ENCODE measurements at places on chromosomes 12 and 14. TPM values are rescaled to one million over a fixed set of nuclear protein-coding genes. Genes with fewer than 3 reads are reported as not detected.

Gene VASH1
- total RNA-seq, result 0.27 TPM

- no peak for DNase-seq
- peak overlapping the region; percentile 99 for H3K27ac ChIP-seq
- H3K4me1 ChIP-seq, result peaks cover 9% of the 10 kb centered on the region
- peak overlapping the region; percentile 62 for H3K4me3 ChIP-seq
These were observed 490 bp downstream of the PRORP start for GRCh38 chr14:35122696-35123387.

DNA sequence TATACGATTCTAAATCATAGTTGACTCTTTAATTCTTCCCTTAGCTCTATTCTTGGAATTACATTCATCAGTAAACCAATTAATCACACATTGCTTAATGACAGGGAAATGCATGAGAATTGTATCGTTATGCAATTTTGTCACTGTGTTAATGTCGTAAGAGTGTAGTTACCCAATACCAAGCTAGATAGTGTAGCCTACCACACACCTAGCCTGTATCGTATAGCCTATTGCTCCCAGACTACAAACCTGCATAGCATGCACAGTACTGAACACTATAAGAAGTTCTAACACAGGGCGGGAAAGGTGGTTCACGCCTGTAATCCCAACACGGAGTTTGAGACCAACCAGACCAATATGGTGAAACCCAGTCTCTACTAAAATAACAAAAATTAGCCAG, 24.7 kb downstream of the HNRNPC start:
- H3K4me3 ChIP-seq, result no peak overlapping the region
- no peaks in the 10 kb centered on the region for H3K27me3 ChIP-seq
- no peak overlapping the region for H3K27ac ChIP-seq
- peaks cover 95% of the 10 kb centered on the region for H3K36me3 ChIP-seq

GRCh38 chr14:69876221-69876847, 2.9 kb upstream of the SMOC1 start:
- no peaks in the 10 kb centered on the region for H3K27me3 ChIP-seq
- H3K4me1 ChIP-seq, result no peaks in the 10 kb centered on the region
- H3K27ac ChIP-seq, result no peak overlapping the region
- DNase-seq, result no peak
- no peak overlapping the region for H3K4me3 ChIP-seq
- no peaks in the 10 kb centered on the region for H3K36me3 ChIP-seq

DNA sequence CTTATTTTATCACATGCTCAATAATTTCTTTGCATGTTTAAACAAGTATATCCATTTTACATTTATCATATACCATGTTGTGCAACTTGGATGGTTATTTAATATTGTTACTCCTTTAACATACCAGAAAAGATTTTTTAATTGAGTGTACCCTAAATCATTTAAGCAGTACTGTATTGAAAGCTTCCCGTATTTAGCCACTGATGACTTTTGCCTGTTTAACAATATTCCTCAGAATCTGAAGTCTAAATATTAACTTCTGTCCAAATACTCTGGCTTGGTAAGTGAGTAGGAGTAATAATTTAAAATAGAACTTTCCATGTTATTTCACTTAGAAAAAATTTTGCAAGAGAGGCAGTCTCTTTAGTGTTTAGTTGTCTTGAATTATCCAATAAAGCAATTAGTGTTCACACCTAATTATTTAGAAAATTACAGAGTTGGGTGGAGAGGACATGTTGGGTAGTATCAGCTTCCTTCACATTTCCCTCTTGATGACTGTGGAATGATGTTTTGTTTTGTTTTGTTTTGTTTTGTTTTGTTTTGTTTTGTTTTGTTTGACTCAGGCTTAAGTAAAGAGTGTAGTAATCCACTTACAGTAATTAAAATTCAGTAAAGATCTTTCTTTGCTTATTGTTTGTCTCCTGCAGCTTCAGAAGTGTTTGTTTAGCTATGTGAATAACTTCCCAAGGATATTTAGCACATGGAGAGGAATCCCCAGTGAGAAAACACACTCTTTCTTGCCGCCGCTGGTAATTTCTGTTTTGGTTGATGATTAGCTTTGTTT, 59.5 kb downstream of the DAAM1 start:
- no peaks in the 10 kb centered on the region for H3K4me1 ChIP-seq
- no peak for DNase-seq
- H3K36me3 ChIP-seq, result no peaks in the 10 kb centered on the region
- no peak overlapping the region for H3K4me3 ChIP-seq

Gene HOXC9
- 9.3 TPM for total RNA-seq

Gene PLXNC1
- 0.42 TPM for total RNA-seq

DNA sequence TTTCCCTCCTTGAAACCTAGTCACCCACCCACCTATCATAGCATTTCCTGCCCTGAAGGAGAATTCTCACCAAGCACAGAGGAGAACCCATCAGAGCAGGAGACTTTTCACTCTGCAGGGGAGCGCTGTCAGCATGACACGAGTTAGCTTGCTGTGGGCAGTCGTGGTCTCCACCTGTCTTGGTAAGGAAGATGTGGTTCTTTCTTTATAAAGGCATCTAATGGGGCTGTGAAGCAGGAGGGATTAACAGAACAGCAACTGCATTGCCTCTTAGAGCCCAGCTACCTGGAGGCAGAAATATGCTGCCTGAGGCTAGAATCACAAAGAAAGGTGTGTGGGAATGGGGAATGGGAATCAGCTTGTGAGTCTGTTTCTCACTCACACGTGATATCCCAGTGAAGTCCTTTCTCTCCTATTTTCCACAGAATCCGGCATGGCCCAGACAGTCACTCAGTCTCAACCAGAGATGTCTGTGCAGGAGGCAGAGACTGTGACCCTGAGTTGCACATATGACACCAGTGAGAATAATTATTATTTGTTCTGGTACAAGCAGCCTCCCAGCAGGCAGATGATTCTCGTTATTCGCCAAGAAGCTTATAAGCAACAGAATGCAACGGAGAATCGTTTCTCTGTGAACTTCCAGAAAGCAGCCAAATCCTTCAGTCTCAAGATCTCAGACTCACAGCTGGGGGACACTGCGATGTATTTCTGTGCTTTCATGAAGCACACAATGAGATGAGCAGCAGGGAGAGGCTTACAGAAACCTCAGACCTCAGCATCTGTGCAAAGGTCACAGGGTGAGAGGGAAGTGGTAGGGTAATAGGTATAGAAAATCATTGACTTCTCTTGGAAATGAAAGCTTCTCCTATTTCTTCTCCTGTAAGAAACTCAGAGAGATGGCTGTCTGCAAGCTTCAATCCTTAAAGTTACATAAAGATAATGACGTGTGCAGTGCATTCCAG, 316.9 kb downstream of the DAD1 start:
- no peak overlapping the region for H3K4me3 ChIP-seq
- no peak overlapping the region for H3K27ac ChIP-seq
- no peaks in the 10 kb centered on the region for H3K36me3 ChIP-seq
- H3K4me1 ChIP-seq, result no peaks in the 10 kb centered on the region
- DNase-seq, result no peak

Gene TIMM9
- total RNA-seq, result 53.2 TPM

Gene PTGER2
- not detected for total RNA-seq

- no peak for DNase-seq
- H3K4me1 ChIP-seq, result no peaks in the 10 kb centered on the region
- no peaks in the 10 kb centered on the region for H3K27me3 ChIP-seq
- H3K27ac ChIP-seq, result no peak overlapping the region
- H3K36me3 ChIP-seq, result no peaks in the 10 kb centered on the region
These were observed 19.0 kb upstream of the NUAK1 start for GRCh38 chr12:106157802-106158201.

DNA sequence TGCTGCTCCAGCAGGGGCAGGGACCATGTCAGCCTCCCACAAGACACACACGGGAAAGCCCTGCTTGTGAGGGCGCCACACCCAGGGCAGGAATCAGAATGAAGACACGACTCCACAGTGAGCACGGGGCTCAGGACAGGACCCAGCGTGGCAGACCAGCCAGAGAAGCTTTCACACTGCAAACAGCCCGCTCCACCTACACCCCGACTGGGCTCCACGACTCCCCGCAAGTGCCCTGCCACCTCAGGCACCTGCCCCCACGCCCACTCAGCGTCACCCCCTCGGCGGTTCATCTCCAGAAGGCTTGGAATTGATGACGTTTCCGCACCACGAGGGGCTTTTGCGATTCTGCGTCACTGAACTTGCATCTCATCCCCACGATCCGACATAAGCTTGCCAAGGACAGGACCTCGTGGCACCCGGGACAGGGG, 91.1 kb downstream of the FBXL14 start:
- no peaks in the 10 kb centered on the region for H3K36me3 ChIP-seq
- H3K4me3 ChIP-seq, result no peak overlapping the region
- no peaks in the 10 kb centered on the region for H3K27me3 ChIP-seq
- peaks cover 44% of the 10 kb centered on the region for H3K4me1 ChIP-seq
- DNase-seq, result no peak

Gene BRI3BP
- total RNA-seq, result 24.6 TPM

DNA sequence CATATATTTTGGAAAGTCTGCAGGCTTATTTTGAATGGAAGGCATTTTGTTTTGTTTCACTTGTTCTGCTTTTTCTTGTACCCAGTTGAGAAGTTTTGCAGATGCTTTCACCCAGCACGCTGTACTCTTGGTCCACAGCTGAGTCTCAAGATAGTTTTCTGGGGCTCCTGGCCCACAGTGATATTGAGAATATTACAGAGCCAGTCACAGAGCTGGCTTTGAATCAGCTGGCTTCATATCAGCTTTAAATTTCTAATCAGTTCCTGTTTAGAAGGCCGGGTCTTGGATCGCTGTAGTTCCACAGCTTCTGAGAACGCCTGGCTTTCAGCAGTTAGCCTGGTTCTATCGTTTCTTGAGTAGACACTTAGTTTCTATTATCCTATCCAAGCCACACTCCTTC, 32.5 kb upstream of the PARP11 start:
- no peak for DNase-seq
- H3K4me3 ChIP-seq, result no peak overlapping the region
- no peaks in the 10 kb centered on the region for H3K27me3 ChIP-seq
- H3K4me1 ChIP-seq, result no peaks in the 10 kb centered on the region
- H3K36me3 ChIP-seq, result no peaks in the 10 kb centered on the region
- H3K27ac ChIP-seq, result no peak overlapping the region

DNA sequence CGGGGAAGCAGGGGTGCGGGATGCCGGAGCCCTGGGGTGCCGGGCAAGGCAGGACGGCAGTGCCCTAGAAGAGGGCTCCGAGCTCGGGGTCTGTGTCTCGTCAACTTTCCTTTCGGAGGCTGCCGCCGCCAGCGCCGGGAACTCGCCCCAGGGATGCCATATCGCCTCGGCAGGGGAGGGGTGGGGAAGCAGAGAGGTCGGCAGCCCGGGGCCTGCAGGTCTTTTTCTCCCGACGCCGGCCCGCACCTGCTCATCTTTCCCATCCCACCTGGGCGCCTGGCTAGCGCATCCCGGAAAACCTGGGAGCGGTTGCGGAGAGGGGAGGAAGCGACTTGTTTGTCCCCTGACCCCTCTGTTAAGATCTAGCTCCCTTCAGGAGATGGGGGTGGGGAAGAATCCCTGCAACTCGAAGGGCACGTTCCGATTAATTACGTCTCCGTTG, 547 bp downstream of the CNTN1 start:
- no peak for DNase-seq
- H3K27me3 ChIP-seq, result no peaks in the 10 kb centered on the region
- H3K4me3 ChIP-seq, result no peak overlapping the region

Gene AICDA
- total RNA-seq, result 0.11 TPM

- no peak for DNase-seq
- no peaks in the 10 kb centered on the region for H3K36me3 ChIP-seq
- H3K4me1 ChIP-seq, result no peaks in the 10 kb centered on the region
- H3K27ac ChIP-seq, result no peak overlapping the region
- no peaks in the 10 kb centered on the region for H3K27me3 ChIP-seq
These were observed 68.2 kb downstream of the BCL11B start for GRCh38 chr14:99203801-99204200.

GRCh38 chr12:89353823-89354611, 1.7 kb upstream of the DUSP6 start:
- H3K27me3 ChIP-seq, result peaks cover 2% of the 10 kb centered on the region
- H3K27ac ChIP-seq, result no peak overlapping the region

Gene TPPP2
- total RNA-seq, result not detected

DNA sequence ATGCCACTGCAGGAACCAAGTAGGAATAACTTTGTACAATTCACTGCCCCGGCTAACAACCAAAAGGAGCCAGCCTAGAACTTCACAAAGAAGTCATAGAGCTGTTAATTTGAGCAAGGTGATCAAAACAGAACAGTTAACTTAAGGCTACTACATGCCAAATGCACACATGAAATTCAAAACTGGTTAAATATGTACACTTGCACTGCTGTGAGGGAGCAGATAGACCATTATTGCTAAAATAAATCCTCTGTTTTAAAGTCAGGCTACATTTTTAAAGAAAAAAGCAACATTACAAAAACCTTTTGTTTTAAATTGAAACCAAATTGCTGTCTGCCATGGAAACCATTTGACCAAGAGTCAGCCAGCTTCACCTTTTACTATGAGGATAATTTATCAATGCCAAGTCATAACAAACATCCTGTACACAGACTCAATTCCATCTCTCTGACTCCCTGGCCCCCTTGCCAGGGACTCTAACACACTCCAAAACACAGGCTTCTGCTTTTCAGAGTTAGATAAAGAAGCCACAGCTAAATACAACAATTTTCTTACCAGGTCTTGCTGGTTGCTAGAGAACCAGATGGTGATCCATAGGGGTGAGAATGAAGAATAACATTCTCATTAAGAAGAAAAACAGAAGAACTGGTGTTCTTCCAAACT, 84.0 kb downstream of the LRP6 start:
- DNase-seq, result no peak
- no peaks in the 10 kb centered on the region for H3K4me1 ChIP-seq
- peaks cover 12% of the 10 kb centered on the region for H3K36me3 ChIP-seq
- no peak overlapping the region for H3K4me3 ChIP-seq

- H3K4me1 ChIP-seq, result peaks cover 4% of the 10 kb centered on the region
- no peak overlapping the region for H3K4me3 ChIP-seq
- no peak overlapping the region for H3K27ac ChIP-seq
- H3K36me3 ChIP-seq, result no peaks in the 10 kb centered on the region
- peaks cover 19% of the 10 kb centered on the region for H3K27me3 ChIP-seq
These were observed 31.0 kb downstream of the FOXN4 start for GRCh38 chr12:109277899-109278762.

GRCh38 chr12:67474934-67475620, 173.5 kb upstream of the DYRK2 start:
- H3K4me3 ChIP-seq, result no peak overlapping the region
- no peaks in the 10 kb centered on the region for H3K36me3 ChIP-seq
- no peaks in the 10 kb centered on the region for H3K27me3 ChIP-seq
- DNase-seq, result no peak
- no peak overlapping the region for H3K27ac ChIP-seq

DNA sequence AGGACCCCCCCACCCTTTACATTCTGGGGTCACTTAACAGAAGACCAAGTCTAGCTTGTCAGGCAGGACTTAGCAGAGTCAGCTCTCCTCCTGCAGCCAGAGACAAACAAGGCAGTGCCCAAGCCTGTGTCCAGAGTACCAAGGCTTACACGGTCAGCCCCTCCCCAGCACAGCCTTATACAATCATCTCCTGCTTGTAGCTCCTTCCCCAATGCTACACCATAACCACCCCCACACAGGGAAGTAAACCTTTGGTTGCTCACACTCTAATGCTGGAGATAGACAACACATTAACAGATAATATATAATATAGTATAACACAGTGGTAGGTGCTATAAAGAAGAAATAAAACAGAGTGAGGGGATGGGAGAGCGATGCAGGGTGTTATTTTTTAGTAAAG, 175.4 kb upstream of the PWP1 start:
- no peaks in the 10 kb centered on the region for H3K27me3 ChIP-seq
- H3K4me1 ChIP-seq, result no peaks in the 10 kb centered on the region
- H3K27ac ChIP-seq, result no peak overlapping the region
- H3K36me3 ChIP-seq, result no peaks in the 10 kb centered on the region
- no peak for DNase-seq
- no peak overlapping the region for H3K4me3 ChIP-seq

Gene NANOG
- total RNA-seq, result 0.04 TPM

- DNase-seq, result peak; percentile 5
- H3K36me3 ChIP-seq, result no peaks in the 10 kb centered on the region
- H3K27ac ChIP-seq, result no peak overlapping the region
- no peak overlapping the region for H3K4me3 ChIP-seq
These were observed 24.7 kb downstream of the SERPINA3 start for GRCh38 chr14:94636744-94637412.

Gene CLEC4A
- not detected for total RNA-seq

Measured in K562 (cell line).